CMK (cell line): ENCODE measurements at places on chromosomes 3 and 15.

DNA sequence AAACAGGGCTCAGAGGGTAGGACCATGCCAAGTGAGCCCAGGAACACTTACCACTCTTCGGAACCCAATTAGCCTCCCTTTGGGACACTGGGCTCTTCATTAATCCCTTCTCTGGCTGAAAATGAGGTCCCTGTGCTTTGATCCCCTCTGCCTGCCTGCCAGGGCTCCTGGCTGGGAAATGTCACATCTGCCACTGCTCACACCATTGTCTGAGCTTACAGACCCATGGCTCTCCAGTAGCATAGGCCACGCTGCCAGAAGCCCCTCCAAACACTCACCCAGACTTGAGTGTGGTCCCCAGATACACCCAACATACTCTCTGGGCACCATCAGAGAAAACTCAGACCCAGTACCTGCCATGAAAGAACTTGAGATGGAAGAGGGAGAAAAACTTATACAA lies 287.3 kb downstream of the XXYLT1 start:
- DNase-seq, result no peak

DNA sequence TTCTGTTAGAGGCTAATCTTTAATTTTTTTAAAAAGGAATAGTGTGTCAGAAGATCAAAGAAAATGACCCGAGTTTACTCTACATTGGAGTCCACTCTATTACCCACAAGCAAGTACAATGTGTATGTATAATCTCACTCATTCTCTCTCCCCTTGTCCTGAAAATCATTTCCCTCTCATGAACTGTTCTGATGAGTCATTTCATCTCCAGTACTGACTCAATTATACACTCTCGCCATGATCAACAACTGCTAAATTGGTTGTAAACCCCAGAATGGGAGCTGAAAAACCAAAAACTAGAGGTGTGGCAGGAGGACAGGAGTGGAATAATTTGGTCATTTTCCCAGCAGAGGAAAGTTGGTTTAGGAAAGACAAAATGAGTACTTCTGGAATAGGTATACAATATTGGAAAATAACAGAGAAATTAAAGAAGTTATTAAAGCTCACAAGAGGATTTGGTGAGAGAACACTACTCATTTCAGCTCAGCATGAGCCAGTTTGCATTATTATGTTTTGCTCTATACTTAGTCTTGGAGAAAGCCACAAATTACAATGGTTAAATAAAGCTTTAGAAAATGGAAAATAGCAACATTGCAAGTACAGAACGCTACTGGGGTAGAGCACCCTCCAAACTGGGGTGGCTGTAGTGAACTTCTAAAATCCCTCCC lies 144.3 kb upstream of the PFN2 start:
- DNase-seq, result no peak

GRCh38 chr3:105254154-105254553 lies 112.6 kb upstream of the ALCAM start:
- DNase-seq, result no peak

- DNase-seq, result no peak
Measured at GRCh38 chr15:49848807-49849206, 228.0 kb downstream of the DTWD1 start.

DNA sequence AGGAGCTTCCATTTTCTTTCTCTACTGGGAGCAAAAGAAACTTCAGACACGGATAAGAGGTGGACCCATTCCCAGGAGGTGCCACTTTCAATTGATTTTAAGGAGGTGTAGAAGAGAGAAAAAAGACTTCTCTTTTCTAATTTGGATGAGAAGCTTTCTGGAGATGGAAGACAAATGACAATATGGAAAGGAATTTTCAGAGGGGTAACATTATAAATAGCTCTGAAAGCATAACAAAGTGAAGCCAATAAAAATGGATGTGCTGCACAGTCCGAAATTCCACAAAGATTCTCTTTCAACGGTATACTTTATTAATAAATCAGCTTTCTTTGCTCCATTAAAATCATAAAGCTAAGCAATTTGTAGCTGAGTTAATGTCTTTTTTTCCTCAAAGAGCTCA lies 607.2 kb upstream of the MDFIC2 start:
- no peak for DNase-seq

GRCh38 chr3:186180891-186181481 lies 72.1 kb upstream of the ETV5 start:
- DNase-seq, result no peak
